ENCODE measurements at places on chromosomes 11 and 22.

- DNase-seq, result no peak
Measured at GRCh38 chr11:116239247-116239646, 533.5 kb downstream of the BUD13 start.

DNA sequence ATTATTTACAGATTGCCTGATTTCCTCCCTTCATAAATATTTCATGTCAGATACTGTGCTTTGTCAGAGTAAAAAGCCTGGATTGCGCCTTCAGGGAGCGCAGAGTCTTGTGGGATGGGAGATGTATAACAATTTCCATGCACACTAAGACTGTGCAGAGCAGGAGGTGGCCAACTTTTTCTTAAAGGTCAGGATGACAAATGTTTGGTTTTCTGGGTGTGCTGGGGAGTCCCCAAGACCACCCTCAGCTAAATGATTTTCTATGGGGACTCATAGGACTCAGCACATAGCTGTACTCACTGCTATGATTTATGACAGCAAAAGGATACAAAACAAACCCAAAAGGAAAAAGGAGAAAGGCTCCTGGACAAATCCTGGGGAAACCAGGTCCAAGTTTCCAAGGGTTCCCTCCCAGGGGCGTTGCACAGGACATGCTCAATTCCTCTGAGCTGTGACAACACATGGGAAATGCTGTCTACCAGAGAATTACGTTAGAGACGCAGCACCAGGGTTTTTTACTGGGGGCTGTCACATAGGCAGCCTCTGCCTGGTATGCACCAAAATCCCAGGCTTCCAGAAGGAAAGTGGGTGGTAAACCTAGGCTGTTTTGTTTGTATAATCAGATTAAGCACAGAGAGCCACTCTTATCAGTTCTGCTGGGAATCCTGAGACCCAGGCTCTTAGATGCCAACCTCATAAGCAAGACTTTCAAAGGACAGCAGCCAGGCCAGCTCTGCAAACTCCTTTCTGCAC is 59.1 kb downstream of the CSNK2A3 start:
- DNase-seq, result no peak

- no peak for DNase-seq
Measured at GRCh38 chr11:83568516-83568915, 282.3 kb upstream of the CCDC90B start.

GRCh38 chr11:118060869-118061268 is 16.0 kb upstream of the TMPRSS4 start:
- DNase-seq, result no peak

DNA sequence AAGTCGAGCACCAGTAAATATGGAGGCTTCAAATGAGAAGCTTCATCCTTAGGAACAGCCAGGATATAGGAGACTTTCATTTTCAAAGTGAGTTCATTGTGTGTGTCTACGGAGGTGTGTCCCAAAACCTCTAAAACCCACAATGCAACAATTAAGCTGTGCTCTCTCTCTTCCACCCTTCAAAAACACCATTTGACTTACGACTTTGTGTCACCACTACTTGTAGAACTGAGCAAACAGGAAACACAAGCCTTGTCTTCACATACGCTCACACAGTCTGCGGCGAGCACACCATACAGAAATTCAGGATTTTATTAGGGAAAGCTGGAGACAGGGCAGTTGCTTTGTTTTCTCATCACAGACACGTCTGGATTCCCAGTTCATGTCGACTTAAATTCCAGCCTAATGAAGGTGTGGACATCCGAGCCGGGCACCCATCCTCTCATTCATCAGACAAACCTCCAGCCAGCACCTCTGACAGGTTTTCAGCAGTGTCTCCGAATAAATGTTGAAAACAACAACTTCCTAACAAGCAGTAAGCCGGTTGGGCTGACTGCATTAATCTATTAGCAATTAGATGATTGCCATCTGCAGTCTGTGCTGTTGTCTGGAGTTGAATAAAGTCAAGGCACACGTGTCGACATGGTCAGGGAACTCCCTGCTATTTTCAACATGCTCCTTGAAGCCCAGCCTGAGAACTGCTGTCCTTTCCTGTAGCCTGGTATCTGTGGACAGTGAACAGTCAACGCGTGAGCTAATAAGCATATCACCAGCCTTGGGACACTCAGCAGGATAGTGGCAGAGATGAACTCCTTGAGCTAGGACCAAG is 1411.1 kb downstream of the BRD1 start:
- DNase-seq, result no peak

GRCh38 chr11:108196901-108197300 is 25.5 kb downstream of the NPAT start:
- no peak for DNase-seq

DNA sequence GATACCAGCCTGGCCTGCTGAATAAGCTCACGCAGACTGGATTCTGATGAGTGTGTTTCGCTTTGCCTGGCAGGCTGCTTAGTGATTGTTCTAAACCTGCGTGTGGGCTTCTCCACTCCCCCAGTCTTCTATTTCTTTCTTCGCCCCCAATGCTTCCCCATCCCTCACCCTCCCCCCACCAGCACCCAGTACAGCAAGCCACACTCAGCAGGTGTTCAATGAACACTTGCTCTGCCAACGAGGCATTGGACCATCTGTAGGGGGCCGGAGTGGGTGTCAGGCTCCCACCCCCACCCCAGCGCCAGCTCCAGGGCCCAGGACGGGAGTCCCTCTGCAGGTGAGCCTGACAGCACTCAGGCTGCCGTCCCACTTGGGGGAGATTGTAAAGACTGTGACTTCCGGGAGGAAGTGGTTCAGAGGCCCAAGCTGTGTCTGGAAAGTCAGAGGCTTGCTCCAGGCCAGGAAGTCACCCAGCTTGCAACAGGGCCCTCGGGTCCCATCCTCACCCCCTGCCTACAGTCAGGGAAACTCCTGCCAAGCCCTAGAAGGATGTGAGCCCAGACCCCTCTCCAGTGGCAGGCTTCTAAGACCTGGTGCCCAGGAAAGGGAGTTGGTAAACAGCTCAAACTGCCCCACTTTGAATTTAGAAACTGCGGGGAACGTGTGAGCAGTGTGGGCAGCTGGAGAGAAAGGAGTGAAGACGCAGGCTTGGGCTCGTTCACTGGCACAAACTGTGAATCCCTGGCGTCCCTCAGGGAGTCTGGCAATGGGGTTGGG is 66.3 kb upstream of the PRDM11 start:
- DNase-seq, result no peak

GRCh38 chr22:49936018-49936972 is 17.9 kb downstream of the CRELD2 start:
- DNase-seq, result no peak

- DNase-seq, result no peak
Measured at GRCh38 chr22:36350751-36351594, 36.8 kb downstream of the MYH9 start.

GRCh38 chr11:1219446-1219833 is 3.4 kb upstream of the MUC5B start:
- no peak for DNase-seq

GRCh38 chr11:128943428-128943976 is 831 bp upstream of the TP53AIP1 start:
- DNase-seq, result no peak

DNA sequence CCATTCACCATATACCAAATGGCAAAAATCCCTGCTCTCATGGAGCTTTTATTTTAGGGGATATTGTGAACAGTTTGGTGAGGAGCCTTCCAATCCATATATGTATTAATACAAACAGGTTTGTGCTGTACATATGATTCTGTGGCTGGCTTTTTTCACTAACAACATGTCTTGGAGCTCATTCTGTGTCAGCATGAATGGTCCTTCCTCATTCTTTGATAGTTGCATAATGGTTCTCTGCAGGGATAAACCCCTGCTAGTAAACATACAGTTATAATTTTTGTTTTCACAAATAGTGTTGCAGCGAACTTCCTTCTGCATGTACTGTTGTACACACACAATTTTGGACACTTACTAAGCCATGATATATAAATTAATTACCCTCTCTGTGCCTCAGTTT is 8.3 kb downstream of the PRR5L start:
- no peak for DNase-seq

- DNase-seq, result no peak
Measured at GRCh38 chr11:84829162-84829561, 798.0 kb downstream of the DLG2 start.

- no peak for DNase-seq
Measured at GRCh38 chr22:21455334-21456089, 11.7 kb upstream of the TMEM191C start.

DNA sequence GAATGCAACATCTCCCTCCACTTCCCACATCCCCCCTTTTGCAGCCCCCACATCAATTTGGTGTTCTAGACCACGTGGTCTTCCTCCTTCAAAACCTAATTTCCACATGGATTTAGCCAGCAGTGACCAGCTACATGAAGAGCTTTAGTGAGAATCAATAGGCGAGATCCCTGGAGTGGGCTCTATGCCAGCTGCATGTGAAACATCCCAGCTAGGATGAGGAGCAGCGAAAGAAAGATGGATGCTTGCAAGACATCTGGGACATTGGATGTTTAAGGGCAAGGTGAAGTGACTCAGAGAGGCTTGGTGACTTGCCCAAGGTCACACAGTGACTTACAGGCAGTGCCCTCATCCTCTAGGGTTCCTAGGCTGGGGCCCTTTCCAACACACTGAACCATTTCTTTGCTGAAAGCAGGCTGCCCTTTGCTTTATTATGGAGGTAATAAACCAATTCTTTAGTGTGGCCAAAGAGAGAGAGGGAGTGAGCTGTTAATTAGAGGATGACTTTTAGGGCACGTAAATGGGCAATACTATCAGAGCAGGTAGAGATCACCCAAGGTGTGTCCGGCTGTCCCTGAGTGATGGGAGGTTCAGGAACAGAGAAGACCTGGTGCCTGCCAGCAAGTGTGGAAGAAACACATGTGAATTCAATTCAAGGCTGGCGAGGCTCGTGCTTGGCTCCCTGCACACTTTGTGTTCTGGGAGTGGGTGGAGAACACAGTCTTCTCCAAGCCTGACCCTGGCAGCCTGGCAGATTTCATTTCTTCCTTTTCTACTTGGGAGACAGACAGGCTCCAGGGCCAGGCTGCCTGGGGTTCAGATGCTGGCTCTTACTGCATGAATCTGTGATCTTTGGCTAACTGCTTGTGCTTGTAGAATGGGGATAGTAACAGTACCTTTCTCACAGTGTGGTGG is 24.0 kb downstream of the TSPAN18 start:
- DNase-seq, result no peak

DNA sequence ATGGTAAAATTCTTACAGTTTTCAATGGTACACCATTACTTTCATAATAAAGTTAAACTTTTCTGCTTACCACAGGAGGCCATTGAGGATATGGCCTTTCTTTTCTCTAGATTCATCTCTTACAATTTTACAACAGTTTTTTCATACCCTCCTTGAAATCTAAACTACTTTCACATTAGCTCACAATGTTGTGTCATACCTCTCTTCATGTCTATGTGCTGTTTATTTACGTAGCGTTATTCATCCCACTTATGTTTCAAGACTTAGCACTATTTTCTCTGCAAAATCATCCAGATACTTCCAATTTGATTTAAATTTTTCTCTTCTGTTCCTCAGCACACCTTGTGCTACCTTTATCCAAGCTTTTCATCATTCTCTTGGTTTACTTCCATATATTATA is 123.3 kb downstream of the METTL15 start:
- DNase-seq, result no peak

DNA sequence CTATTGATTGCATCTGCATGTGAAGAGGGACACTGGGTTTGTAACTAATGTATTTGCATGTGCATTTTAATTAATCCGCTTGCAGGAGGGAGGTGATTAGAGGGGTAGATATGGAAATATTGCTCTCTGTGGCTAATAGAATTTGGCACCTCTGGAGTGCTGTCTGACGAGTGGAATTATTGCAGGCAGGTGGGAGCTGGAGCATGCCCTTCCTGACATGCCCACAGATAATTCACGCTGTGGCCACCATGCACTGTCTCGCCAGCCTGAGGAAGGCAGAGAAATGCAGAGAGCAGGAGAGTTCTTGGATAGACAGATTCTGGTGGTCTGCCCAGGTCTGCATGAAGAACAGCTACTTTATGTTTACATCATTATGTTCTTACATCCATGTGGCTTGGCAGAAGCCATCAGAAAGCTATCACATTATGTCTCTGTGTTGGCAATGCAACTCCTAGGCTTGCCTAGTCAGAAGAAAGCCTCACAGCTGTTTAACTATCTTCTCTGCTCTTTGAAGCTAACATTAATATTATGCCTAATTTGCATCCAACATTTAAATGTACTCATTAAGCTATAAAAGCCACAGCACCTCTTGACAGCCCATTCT is 89.4 kb upstream of the DRD2 start:
- no peak for DNase-seq

DNA sequence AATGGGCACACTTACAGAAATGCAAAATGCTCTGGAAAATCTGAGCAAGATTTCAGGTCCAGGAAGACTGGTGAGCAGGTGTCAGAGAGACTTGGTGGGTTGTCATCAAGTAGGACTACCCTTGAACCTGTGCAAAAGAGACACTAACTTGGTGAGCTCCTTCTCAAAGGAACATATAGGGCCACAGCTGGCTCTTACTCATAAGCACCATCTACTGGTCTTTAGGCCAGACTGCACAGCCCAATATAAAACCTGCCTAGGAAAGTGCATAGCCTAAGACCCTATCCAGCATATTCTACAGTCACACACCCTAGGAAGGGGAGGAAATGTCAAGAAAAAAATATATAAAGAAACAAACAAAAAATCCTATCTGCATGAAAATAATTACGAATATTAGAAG is 18.2 kb upstream of the OR10W1 start:
- DNase-seq, result peak; percentile 7

GRCh38 chr11:41486424-41486823 is 27.0 kb upstream of the LRRC4C start:
- no peak for DNase-seq

DNA sequence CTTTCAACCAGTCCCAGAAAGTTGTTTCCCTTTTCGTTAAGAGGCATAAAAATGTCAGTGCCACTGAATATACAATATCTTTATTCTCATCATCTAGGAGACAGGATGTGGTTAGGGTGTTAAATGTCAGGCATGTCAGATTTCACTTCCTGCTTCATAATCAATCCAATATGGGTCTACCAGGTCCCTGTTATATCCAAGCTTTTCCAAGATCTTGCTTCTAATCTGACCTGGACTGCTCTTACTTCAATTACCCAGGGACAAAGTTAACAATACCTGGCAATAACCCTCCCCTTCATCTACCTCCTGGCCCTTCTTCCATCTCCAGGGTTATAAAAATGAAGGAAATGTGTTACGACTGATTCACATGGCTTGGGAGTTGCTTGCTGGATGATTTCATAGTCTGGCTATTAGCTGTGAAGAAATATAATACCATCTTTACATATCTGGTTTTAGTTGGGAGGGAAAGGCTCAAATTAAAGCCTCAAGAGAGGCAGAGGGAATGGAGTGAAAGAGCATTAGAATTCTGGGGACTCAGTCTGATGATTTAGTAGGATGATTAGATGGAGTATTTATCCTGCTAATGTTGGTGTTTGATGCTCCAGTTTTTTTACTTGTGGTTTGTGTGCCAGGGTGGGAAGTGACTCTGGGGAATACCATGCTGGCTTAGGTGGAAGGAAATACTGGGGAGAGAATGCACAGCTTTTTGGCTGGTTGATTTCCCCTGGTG is 534.3 kb downstream of the ETS1 start:
- no peak for DNase-seq

GRCh38 chr11:76303399-76303798 is 77.5 kb downstream of the THAP12 start:
- DNase-seq, result no peak
